ENCODE measurements at places on chromosomes 5 and 9. TPM values are rescaled to one million over a fixed set of nuclear protein-coding genes. Genes with fewer than 3 reads are reported as not detected.

Gene CXCL14
- total RNA-seq = 2.1 TPM

Gene VAV2
- total RNA-seq = 11.4 TPM

Gene SCGB3A2
- total RNA-seq = not detected

Gene RASEF
- 0.24 TPM for total RNA-seq

Gene GAPT
- not detected for total RNA-seq

Gene C5orf58
- total RNA-seq = not detected

Gene CRB2
- total RNA-seq = under 0.01 TPM

Gene CDO1
- total RNA-seq = 3.6 TPM

Gene POU5F2
- 2.6 TPM for total RNA-seq

Gene PALM2AKAP2
- total RNA-seq = 33.4 TPM

Gene LHX3
- total RNA-seq = not detected

Gene ZNG1F
- total RNA-seq = 7.2 TPM

Gene THBS4
- total RNA-seq = 5.0 TPM

Gene GABRA1
- total RNA-seq = not detected

Gene LCN9
- total RNA-seq = not detected

Gene MYO10
- total RNA-seq = 32.1 TPM

Gene LIX1
- not detected for total RNA-seq

Gene FOXD1
- total RNA-seq = 24.7 TPM

Gene FRRS1L
- 1.9 TPM for total RNA-seq

Gene BOD1
- 72.3 TPM for total RNA-seq

Gene MCIDAS
- not detected for total RNA-seq

Gene ADAMTS13
- 1.8 TPM for total RNA-seq

Gene TRUB2
- total RNA-seq = 17.9 TPM

Measured in hair follicle dermal papilla cell (primary cell).